ENCODE measurements at places on chromosomes 1 and 21. TPM values are rescaled to one million over a fixed set of nuclear protein-coding genes. Genes with fewer than 3 reads are reported as not detected.

- no peak for DNase-seq
These were observed 26.3 kb upstream of the BCAR3 start for GRCh38 chr1:93707956-93708355.

GRCh38 chr1:26328597-26328996 lies 10.8 kb downstream of the CD52 start:
- DNase-seq = no peak

- no peak for DNase-seq
These were observed 12.4 kb downstream of the NEXN start for GRCh38 chr1:77900687-77901293.

- DNase-seq = no peak
These were observed 213.0 kb downstream of the CRB1 start for GRCh38 chr1:197481101-197481500.

- no peak for DNase-seq
These were observed 4.8 kb upstream of the DYNLT5 start for GRCh38 chr1:66747501-66747900.

DNA sequence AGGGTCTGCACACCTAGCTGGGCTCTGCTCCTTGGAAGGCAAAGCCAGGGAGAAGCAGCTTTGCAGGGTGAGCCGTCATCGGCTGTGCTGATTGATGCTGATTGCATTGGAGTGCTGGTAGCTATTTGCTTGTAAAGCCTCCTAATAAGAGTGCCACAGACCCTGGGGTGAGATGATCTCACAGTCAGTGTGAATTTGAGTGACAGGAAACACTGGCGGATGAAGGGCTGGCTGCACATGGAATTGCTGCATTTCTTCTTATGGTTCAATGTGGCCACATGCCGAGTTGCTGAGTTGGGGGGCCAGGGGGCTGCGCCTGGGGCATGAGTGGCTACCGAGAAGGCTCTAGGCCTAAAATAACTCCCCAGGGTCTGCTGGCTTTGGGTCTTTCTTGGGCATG lies 138.2 kb upstream of the CACNA1E start:
- DNase-seq = no peak

- no peak for DNase-seq
These were observed 76.4 kb downstream of the UBE4B start for GRCh38 chr1:10108948-10109708.

DNA sequence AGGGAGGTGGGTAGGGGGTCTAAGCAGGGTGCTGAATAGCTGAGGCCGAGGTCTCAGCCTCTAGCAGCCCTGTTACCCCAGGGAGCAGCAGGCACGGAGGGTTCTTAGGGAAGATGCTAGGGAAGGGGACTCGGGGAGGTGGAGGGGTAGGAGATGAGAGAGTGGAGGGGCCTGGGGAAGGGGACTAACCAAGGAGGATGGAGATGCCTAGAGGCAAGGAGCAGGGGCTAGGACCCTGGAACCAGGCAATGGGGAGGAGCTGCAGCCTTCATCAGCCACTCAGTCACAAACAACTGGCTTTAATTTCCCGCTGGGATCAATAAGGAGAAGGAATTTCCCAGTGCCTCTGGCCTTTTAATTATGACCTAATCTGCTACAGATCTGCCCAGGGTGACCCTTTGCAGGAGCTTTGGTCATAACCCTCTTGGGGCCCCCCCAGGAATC lies 2.9 kb upstream of the CRABP2 start:
- DNase-seq = no peak

- DNase-seq = no peak
These were observed 11.5 kb downstream of the SLC37A1 start for GRCh38 chr21:42525029-42525581.

DNA sequence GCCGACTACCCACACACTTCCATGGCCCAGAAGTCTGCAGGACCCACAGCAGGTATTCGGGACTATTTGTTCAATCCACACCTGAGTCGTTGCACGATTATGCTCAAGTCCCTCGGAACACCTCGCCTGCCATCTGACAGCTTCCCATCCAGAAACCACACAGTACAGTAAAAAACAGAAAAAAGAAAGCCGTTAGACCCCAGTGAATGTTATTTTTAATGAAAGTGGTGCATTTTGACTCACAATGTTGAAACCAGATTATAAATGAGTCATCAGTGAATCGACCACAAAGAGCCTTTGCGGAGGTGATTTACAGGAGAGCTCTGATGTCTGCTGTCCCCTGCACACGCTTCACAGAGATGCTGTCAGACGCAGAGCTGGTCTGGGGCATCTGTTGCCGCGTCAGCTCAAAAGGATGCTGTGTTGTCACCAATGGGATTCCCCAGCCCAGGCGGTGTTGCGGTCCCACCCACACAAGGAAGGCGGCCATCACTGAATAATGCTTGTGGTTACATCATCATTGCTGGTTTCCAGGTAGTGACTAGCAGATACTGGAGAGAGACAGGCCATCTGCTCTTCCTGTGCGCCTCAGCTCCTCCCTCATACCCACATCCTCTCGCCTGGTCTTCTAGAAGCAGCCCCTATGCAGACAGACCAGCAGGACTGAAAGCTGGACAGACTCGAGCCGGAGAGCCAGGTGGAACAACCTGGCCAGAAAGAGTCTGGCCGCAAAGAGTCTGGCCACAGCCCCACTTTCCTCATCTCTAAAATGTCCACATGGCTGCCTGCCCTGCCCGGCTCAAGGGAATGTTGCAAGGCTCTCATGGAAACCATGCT lies 116.8 kb downstream of the TOMM20 start:
- peak; percentile 55 for DNase-seq

- peak; percentile 62 for DNase-seq
These were observed 20.3 kb upstream of the FNBP1L start for GRCh38 chr1:93427656-93428055.

GRCh38 chr1:117166076-117166475 lies 44.5 kb upstream of the TRIM45 start:
- DNase-seq = no peak

DNA sequence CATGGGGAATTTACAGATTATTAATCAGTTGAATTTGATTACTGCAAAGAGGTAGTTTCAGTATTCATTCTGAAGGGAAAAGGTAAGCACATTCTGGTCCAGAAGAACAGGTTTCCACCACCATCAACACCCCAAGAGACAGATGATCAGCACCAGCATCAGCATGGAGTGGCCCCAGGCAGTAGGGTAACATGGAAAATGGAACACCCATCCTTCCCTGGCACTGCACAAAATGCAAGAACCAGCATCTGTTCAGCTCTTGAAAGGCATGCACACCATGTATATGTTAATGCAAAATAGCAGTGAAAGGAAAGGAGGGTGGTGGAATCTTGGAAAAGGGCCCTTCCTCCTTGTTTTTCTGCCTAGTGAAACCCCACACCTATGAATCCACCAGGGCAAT lies 9.2 kb downstream of the HSD3B1 start:
- no peak for DNase-seq

DNA sequence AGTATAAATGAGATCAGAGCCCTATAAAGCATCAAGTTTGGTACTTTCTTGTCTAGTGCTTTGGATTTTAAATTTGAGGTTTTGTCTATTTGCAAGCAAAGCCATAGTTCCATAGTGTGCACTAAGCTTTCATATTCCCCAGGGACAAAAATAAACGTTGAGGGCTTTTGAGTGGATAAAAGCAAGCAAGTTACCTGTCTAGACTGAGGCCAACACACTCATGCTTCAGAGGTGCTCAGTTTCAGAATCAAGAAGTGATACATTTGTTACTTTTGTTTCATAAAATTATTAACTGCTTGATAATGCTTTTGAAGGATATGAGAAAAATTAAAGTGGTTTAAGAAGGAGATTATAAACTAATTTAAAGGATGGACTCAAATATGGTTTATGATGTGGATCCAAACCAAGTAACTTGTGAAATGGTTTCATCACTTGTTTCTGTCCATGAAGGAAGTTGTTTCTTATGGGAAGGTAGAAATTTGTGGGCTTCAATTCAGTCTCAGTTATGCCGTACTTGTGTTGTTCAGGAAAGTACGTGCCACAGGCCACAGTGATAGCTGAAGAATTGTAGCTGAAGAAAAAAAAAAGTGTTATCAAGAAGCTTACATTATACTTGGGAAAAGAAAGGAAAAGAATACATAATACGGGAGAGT lies 71.2 kb downstream of the CHRM3 start:
- DNase-seq = no peak

- DNase-seq = no peak
These were observed 464.1 kb upstream of the BEND5 start for GRCh38 chr1:49240709-49241221.

DNA sequence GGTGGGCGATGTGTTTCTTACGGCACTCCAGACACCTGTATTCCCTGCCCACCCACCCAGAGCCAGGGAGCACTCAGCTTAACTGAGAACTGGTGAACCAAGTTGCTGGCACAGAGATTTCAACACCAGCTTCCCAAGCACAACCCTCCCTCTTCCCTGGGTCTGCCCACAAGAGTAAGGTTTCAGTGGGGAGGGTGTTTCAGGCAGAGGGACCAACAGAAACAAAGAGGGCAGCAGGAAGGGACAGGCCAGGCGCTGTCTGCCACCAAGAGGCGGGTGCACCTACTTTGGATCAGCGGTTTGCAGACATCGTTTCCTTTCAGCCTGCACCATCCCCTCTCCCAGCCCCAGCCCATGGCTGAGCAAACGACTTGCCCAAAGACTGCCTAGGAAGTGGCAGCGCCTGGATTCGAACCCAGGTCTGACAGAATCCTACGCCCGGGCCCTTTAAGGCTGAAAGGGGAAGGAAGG lies 21.9 kb upstream of the ALDH4A1 start:
- DNase-seq = no peak

USH2A gene
- total RNA-seq = 3.6 TPM

ZNF678 gene
- 2.3 TPM for total RNA-seq

GNG12 gene
- 35.1 TPM for total RNA-seq

C1orf226 gene
- total RNA-seq = 8.7 TPM

KCNN3 gene
- total RNA-seq = 4.8 TPM

OPRD1 gene
- total RNA-seq = not detected

LYPD8 gene
- total RNA-seq = not detected
